HCT116 (cell line): ENCODE measurements at places on chromosomes 1 and 21. TPM values are rescaled to one million over a fixed set of nuclear protein-coding genes. Genes with fewer than 3 reads are reported as not detected.

- no peak overlapping the region for H3K4me3 ChIP-seq
- H3K4me1 ChIP-seq: no peaks in the 10 kb centered on the region
- no peaks in the 10 kb centered on the region for H3K27me3 ChIP-seq
- H3K27ac ChIP-seq: no peak overlapping the region
- no peak for DNase-seq
Observed at GRCh38 chr1:172184506-172185191, 235.8 kb upstream of the C1orf105 start.

DNA sequence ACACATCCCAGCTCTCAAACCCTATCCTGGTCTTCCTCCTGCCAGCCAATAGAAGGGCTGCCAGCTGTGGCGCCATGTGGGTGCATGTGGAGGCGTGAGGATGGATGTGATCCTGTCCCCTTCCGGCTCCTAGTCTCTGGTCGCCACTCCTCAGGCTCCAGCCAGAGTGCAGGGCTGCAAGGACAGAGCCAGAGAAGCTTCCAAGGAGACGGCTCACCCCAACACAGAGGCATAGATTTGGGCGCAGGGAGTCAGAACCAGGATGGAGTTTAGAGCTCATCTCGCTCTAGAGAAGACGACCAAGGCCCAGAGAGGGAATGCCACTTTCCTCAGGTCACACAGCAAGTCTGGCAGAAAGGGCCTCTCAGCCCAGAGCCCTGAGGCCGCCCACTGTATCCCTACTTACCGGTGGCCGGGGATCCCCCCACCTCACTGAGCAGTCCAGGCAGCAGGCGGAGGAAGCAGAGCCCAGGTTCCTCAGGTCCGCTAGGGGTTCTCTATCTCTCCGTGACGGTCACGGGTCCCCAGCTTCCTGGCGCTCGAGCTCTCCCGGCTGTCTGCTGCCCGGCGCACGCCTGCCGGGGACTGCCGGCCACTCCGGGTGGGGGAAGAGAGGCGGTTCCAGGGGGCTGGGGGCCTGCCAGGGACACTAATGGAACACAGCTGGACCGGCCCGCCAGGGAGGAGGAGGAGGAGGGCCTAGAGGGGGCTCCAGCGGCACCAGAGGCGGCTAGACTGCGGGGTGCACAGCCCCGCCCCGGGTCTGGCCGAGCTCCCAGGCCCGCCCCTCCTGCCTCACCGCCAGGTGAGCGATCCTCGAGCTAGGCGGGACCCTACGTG is at the start of gene COL16A1:
Gene COL16A1 (minus strand): TSS at position 587 of the 840 bp plus-strand sequence. CDS start 1,824 bp downstream, outside the sequence.
- no peaks in the 10 kb centered on the region for H3K27me3 ChIP-seq
- H3K27ac ChIP-seq: no peak within 1 kb of the TSS
- H3K36me3 ChIP-seq: no peaks in the 10 kb centered on the region
- H3K4me1 ChIP-seq: peaks cover 24% of the 10 kb centered on the region

DNA sequence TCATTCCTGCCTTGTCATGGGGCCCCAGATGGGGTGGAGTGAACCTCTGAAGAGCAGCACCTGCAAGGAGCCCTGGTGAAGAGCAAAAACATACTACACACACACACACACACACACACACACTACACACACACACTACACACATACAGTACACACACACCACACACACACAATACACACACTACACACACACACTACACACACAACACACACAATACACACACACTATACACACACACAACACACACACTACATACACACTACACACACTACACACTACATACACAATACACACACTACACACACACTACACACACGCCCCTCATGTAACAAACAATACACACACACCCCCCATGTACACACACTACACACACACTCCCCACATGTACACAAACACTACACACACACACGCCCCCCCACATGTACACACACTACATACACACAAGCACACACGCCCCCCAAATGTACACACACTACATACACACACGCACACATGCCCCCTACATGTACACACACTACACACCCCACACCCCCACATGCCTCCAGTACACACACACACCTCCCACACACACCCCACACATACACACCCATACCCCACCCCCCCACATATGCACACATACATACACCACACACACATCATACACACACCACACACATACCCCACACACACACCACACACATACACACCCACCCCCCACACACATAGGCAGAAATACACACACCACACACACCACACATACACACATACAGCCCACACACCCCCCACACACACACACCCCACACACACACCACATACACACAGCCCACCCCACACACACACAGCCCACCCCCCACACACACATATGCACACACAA is 9.3 kb downstream of the SLC2A5 start:
- H3K4me1 ChIP-seq: peaks cover 8% of the 10 kb centered on the region; the same call in 1 of the 2 replicates
- no peak for DNase-seq
- no peaks in the 10 kb centered on the region for H3K27me3 ChIP-seq
- no peak overlapping the region for H3K4me3 ChIP-seq
- no peak overlapping the region for H3K27ac ChIP-seq

DNA sequence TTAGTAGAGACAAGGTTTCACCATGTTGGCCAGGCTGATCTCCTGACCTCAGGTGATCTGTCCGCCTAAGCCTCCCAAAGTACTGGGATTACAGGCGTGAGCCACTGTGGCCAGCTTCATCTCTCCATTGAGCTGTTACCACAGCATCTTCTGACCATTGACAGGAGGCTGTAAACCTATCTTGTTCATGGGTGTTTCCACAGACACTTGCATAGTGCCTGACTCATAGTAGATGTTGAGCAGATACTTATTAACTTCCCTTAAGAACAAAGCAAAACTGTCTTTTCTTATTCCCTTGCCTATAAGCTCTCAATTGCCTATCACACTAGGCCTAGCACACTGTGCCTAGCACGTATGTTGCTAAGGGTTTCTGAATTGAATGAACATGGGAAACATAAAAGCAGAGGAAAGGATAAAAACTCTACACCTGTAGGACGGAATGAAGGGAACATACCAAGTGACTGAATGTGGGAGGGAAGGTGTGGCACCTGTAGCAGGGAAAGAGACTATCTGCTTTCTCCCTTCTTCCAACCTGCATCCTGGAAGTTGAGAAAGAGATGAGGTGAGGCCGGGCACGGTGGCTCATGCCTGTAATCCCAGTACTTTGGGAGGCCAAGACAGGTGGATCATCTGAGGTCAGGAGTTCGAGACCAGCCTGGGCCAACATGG is 1.2 kb upstream of the C1orf54 start:
- no peak overlapping the region for H3K4me3 ChIP-seq
- no peaks in the 10 kb centered on the region for H3K27me3 ChIP-seq
- H3K27ac ChIP-seq: no peak overlapping the region
- peaks cover 6% of the 10 kb centered on the region; the same call in 1 of the 2 replicates for H3K36me3 ChIP-seq
- peaks cover 42% of the 10 kb centered on the region for H3K4me1 ChIP-seq

- no peaks in the 10 kb centered on the region for H3K36me3 ChIP-seq
- no peaks in the 10 kb centered on the region for H3K27me3 ChIP-seq
- DNase-seq: no peak
- H3K27ac ChIP-seq: no peak overlapping the region; the same call in 1 of the 2 replicates
- H3K4me3 ChIP-seq: no peak overlapping the region
Observed at GRCh38 chr1:1623631-1624442, 8.1 kb upstream of the MMP23B start.

DNA sequence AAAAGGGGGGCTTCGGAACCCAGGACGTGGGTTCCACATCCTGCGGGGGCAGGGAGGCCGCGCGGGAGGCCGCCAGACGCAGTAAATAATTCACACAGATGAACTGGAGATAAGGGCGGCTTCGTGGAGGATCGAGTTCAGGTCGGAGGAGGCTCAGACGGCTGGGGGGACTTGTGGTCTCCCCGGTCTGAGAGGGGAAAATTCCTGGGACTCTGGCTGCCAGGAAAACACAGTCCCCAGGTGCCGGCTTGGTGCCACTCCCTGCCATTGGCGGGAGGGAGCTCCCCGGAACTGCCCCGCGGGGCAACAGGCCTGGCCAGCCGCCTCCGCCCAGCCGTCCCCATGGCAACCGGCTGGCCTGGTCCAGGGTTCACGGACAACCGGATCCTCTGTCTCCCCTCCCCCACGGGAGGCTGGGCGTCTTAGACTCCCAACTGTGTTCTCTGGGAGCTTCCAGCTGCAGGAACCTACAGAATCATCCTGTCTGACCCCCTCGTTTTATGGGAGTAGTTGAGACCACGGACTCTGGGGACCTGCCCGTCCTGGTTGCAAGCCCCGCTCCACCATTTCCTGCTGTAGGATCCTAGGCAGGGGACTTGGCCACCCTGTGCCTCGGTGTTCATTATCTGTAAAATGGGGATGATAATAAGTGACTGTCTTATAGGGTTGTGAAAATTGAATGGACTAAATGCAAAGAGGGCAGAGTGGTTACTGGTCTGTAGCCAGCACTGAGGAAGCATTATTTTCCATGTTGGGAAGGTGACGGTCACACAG is 9.6 kb downstream of the CAMK2N1 start:
- DNase-seq: no peak
- H3K4me3 ChIP-seq: peak overlapping the region; percentile 27
- no peaks in the 10 kb centered on the region for H3K27me3 ChIP-seq
- H3K4me1 ChIP-seq: peaks cover 56% of the 10 kb centered on the region
- H3K36me3 ChIP-seq: no peaks in the 10 kb centered on the region
- peak overlapping the region; percentile 38; the same call in 1 of the 2 replicates for H3K27ac ChIP-seq

- peaks cover 78% of the 10 kb centered on the region for H3K27me3 ChIP-seq
- no peaks in the 10 kb centered on the region for H3K4me1 ChIP-seq
- no peak overlapping the region for H3K27ac ChIP-seq
- no peaks in the 10 kb centered on the region for H3K36me3 ChIP-seq
Observed at GRCh38 chr1:153441238-153441755, 19.2 kb downstream of the S100A7 start.

DNA sequence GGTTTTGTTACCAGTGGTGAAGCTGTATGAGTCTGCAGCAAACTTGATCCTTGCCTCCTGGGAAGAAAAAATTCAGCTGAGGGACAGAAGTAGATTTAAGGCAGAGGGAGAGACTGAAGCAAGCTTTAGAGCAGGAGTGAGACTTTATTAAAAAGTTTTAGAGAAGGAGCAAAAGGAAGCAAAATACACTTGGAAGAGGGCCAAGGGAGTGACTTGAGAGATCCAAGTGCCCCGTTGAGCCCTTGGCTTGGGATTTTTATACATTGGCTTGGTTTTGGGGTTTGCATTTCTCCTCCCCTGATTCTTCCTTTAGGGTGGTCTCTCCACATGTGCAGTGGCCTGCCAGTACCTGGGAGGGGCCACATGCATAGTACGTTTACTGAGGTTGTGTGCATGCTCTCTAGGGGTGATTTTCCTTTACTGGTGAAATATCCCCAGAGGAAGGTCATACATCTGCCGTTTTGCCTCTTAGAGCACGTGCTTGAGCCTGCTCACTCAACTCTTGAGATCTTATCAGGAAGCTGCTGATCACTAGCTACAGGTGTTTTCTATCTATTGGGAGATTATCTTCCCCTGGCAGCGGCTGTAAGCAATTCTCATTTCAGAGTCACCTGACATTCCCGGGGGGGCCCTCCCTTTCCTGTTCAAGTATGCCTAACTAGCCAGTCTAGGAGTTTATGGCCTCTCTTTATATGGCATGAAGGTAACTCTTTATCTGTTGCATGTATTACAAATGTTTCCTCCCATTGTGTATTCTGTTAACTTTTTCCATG is 20.3 kb downstream of the FASLG start:
- H3K4me3 ChIP-seq: no peak overlapping the region
- no peak for DNase-seq
- H3K36me3 ChIP-seq: no peaks in the 10 kb centered on the region
- no peak overlapping the region for H3K27ac ChIP-seq
- H3K27me3 ChIP-seq: no peaks in the 10 kb centered on the region

- H3K36me3 ChIP-seq: no peaks in the 10 kb centered on the region
- H3K4me3 ChIP-seq: no peak overlapping the region
- no peak overlapping the region for H3K27ac ChIP-seq
- DNase-seq: no peak
- H3K27me3 ChIP-seq: no peaks in the 10 kb centered on the region
- H3K4me1 ChIP-seq: no peaks in the 10 kb centered on the region
Observed at GRCh38 chr1:237282208-237282783, 240.3 kb downstream of the RYR2 start.

DNA sequence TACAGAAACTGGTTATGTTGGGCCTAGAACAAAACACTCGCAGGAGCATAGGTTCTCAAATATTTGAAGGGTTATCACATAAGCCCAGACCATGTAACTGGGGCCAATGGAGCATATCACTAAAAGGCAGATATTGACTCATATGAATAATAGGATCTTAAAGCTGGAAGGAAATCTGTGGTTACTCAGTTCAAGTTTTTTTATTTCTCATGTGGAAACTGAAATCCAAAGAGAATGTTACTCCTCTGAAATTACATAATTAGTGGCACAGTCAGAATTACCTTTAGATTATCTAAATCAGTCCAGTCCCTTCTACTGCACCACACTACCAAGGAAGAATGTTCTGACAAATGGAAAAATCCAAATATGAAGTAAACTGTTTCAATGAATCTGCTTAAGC is 12.0 kb downstream of the SLAMF8 start:
- no peaks in the 10 kb centered on the region for H3K27me3 ChIP-seq
- H3K27ac ChIP-seq: no peak overlapping the region
- no peak overlapping the region for H3K4me3 ChIP-seq
- H3K36me3 ChIP-seq: no peaks in the 10 kb centered on the region
- H3K4me1 ChIP-seq: peaks cover 14% of the 10 kb centered on the region

- H3K4me3 ChIP-seq: peak overlapping the region; percentile 55
- peak; percentile 23 for DNase-seq
- no peaks in the 10 kb centered on the region for H3K27me3 ChIP-seq
- peak overlapping the region; percentile 75 for H3K27ac ChIP-seq
Observed at GRCh38 chr1:43207229-43207853, 35.2 kb downstream of the CFAP57 start.

DNA sequence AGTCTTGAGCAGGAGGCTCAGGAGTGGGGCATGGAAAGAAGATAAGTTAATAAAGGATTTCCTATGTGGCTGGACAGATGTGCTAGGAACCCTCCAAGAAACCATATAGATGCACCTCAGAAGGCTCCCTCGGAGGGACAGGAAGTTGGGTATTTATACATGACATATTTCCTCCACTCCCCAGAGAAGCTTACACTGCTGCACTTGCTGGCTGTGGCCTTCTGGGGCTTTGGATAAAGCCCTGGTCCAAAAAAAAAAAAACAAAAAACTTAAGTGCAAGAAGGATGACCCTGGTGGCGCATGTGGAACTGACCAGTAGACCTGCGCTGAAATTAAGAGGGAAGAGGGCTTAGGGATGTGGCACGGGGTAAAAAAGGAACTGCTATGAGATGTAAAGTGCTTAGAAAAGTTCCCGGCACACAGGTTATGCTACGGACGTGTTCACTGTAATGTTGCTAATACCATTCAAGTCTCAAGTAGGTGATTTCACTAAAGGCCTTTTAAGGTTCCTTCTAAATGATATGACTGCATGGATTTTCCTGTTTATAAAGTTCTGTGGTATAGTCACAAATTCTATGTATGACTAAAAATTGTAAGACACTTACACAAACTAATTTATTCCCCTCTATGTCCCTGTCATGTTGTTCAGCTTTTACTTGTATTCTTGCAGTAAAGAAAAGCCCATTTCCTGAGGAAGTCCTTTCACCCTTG is 253.6 kb downstream of the HMCN1 start:
- H3K36me3 ChIP-seq: no peaks in the 10 kb centered on the region
- no peak for DNase-seq
- no peak overlapping the region for H3K27ac ChIP-seq
- H3K27me3 ChIP-seq: no peaks in the 10 kb centered on the region
- H3K4me3 ChIP-seq: no peak overlapping the region
- no peaks in the 10 kb centered on the region for H3K4me1 ChIP-seq

Gene HMGN1
- total RNA-seq: 399 TPM
